ENCODE measurements at places on chromosomes 3 and 15.

- DNase-seq: no peak
Observed at GRCh38 chr15:67744331-67745072, 80.8 kb upstream of the SKOR1 start.

- DNase-seq: peak; percentile 48
Observed at GRCh38 chr15:84638103-84638502, 16.0 kb downstream of the WDR73 start.

DNA sequence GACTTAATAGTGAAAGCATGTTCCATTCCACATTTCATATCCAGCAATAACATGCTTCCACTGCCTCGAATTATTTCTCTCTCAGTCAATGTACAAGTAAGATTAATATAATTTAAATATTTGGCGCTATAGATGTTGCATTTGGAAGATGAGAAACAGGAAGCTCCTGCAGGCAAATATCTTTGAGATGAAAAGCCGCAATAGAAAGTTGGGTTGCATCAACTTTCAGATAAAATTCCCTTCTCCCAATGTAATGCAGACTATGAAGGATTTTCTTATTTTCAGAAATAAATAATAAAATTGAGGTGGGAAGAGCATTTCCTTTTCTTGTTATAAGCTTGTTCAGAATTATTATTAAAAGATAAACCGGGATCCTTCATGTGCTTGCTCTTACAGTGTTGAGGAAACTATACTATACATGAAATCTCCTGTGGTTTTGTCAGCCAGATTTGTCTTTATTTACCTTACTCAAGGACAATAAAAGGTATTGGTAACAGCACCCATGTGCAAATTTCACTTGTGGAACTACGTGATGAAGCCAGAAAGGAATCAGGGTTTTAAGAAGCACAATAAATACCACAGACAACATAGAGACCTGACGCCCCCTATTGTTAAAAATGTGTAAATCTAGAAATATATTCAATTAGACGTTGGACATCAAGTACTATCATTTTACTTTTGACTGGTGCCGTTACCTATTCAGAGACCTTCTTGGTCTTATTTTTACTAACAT is 307.0 kb downstream of the ARPP21 start:
- peak; percentile 30 for DNase-seq

GRCh38 chr15:65132878-65133547 is 595 bp downstream of the PDCD7 start:
- DNase-seq: peak; percentile 26

DNA sequence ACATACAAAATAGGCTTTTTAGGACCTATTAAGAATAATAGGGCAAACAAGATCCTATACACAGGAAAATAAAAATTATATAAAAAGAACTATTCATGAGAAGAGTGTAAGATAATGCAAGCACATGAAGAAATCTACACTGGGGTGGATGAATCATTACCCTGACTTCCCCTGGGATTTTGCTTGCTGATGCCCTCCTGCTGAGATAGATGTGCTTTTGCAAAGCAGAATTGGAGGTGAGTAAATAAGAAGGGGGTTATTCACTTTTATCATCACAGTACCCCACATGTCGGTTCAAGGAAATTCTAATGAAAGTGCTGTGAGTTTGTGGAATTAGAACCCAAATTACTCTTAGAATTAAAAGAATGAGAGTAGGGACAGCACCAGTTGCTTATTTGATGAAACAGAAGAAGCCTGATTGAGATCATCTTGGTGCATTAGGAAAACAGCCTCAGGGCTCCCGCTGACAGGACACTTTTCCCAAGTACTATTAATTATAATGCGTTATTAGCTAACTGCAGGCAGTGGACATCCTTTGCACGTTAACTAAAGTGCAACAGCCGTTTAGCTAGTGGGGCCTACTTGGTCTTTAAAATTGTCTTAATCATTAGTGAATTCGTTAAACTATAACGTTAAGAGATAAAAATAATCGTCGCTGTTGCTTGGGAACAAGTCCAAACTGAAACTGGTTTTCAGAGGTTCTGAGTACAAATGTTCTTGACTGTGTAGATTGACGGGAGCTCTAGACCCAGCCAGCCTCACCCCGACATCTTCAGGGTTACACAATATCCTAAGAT is 48.4 kb downstream of the SLC2A2 start:
- peak; percentile 61 for DNase-seq

- DNase-seq: no peak
Observed at GRCh38 chr15:67524235-67524634, 3.3 kb downstream of the C15orf61 start.

DNA sequence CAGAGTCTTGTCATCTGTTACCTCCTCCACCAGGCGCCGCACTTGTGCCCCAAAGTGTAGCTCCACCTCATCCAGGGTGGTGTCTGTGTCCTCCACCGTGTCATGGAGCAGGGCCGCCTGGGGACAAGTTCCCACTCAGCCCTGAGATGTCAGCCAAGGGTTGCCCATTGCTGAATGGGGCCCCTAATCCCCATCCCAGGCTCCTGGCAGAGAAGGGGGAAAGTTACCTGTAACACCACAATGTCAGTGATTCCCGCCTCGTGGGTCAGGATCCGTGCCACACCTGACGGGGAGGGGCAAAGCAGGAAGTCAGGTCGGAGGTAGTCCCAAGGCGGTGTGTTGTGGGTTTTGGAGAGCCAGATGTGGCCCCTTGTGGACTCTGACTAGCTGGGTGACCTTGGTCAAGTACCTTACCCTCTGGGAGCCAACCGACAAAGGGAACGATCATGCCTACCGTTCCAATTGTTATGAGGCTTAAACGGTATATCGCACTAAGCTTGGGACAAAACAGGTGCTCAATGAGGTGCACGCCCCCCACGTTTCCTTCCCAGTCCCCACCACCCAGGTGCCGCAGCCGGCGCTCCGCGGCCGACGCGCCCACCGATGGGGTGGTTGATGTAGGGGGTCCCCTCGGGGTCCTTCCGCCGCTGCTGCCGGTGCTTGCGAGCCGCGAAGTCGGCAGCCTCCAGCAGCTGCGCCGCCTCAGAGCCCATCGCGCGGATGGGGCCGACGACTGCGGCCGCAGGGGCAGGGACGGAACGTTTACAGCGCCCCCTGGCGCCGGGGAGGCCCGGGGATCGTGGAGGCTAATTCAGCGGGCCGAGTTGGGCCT is at the start of gene HDDC3:
Gene HDDC3 (minus strand): TSS at position 722 of the 832 bp plus-strand sequence. CDS start 9 bp downstream, at position 713.
- peak; percentile 82 for DNase-seq

DNA sequence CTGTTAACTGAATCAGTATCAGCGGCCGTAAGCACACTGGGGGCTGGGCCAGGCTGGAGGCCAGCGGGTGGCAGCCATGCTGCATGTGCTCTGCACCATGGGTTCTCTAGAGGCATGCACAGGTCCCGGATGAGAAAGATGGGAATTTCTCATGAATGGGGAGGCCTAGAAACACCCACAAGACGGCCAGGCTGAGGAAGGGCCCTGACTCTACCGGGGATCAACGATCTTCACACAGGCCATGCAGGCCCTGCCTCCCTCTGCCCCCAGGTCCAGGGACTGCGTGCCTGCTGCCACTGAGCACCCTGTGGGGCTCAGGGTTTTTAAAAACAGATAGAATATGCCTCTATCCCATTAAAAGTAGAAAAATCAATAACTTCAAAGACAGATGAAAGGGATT is 32.7 kb downstream of the SLC41A3 start:
- DNase-seq: no peak

DNA sequence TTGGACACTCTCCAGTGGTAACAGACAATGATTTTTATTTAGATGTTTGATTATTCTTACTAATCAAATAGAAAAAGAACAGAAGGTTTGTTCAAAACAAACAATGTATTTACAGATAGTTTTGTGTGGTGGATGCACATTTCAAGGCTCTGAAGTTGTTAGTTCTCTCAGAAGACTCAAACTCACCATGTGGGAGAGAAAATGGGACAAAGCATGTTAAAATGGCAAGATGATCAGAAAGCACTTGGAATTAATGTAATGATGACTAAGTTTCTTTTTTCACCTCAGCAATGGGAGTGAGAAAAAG is 450.5 kb upstream of the KCNMB2 start:
- DNase-seq: no peak

DNA sequence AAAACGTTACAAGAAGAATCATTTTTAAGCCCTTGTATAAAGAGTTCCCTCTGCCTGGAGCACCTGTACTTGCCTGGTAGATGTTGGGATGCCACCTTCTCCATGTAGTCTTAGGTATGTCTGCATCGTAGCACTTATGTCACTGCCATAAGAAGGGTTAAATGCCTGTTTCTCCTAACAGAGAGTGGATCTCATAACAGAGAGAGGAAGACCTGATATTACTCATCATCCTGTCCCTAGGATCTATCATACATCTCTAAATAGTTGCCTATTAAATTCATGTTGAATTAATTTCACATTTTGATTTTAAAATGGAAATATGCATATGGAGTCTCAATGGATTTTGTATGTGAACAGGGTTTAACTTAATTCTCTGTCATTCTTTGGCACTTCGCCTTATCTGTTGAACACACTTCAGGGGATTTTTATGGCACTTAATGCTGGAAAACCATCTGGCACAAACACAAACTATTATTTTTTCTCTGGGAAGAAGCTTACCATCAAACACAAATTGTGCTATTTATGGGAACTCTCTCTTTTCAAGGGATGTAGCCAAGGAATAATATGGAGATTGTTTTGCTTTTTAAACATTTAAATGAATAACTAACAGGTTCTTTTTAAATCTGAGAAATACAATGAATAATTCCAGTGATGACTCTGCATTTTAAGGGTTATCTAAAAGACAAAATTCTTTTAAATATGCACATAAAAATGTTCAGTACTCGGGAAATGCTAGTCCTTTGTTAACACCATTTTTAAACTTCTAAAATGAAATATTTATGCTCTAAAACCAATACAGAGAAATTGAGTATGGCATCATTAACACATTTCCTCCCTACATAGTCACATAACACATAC is 230.7 kb downstream of the ZNF385D start:
- DNase-seq: no peak

- DNase-seq: no peak
Observed at GRCh38 chr3:43071313-43071893, 34.5 kb downstream of the POMGNT2 start.

DNA sequence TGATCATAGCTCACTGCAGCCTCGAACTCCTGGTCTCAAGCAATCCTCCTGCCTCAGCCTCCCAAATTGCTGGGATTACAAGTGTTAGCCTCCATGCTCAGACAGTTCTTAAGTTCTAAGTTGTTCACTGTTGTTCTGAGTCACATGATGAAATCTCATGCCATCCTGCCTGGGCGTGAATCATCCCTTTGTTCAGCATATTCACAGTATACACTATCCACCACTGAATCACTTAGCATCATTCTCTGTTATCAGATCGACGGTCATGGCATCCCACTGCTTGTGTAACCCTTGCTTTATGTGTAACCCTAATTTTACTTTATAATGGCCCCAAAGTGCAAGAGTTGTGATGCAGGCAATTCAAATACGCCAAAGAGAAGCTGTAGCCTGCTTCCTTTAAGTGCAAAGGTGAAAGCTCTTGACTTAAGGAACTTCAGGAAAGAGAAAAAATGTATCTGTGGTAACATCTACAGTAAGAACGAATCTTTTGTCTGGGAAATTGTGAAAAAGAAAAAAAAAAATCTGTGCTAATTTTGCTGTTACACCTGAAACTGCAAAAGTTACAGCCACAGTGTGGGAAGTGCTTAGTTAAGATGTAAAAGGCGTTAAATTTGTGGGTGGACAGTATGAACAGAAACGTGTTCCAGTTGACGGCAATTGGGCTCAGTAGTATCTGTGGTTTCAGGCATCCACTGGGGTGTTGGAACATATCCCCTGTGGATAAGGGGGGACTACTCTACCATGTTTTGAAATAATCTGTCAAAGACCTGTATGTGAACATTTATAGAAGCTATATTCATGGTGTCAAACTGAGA is 80.6 kb downstream of the PCOLCE2 start:
- peak; percentile 95 for DNase-seq

GRCh38 chr3:21533002-21533401 is 218.0 kb downstream of the ZNF385D start:
- DNase-seq: no peak

DNA sequence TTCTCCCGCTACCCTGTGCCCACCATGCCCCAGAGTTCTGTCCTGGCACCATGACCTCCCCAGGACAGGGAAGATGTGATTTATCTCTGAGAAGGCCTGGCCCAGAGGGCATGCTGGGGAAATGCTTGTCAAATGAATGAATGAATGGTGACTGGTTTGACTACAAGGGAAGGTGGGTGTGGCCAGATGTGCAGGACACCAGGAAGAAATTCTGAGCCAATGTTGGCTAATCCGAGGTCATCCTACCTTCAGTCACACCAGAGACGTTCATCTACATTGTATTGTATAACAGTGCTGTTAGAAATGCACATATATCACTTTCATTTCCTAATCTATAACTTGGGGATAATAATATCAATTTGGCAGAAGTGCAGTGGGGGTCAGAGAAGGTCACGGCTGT is 138.4 kb downstream of the FAM43A start:
- no peak for DNase-seq

DNA sequence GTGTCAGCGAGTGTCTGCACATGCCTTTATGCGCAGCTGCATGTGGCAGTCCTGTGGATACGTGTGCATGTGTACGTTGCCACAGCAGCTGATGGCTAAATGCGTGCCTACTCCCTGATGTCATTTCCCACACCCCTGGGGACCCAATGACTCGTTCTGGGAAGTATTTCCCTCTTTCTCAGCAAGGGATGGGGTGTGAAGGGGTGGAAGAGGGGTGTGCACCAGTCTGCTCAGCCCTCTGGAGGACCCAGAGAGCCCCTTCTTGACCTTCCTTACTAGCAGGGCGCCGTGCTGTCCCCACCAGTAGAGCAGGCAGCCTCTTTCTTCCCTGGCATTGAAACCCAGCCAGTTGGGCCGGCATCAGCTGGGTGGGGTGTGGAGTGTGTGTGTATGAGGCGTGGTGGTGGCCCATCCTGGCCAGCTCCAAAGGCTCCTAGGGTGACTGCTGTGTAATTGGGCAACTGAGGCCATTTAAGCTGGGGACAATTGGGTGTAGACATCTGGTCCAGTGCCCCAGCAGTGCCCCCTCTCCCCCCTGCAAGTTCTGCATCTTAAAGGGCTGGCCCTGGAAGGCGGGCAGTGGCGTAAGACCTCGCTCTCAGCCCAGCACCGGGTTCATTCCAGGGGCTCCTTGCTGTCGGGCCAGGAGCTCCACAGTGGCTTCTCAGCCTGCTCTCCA is 19.2 kb downstream of the SNX33 start:
- peak; percentile 99 for DNase-seq

DNA sequence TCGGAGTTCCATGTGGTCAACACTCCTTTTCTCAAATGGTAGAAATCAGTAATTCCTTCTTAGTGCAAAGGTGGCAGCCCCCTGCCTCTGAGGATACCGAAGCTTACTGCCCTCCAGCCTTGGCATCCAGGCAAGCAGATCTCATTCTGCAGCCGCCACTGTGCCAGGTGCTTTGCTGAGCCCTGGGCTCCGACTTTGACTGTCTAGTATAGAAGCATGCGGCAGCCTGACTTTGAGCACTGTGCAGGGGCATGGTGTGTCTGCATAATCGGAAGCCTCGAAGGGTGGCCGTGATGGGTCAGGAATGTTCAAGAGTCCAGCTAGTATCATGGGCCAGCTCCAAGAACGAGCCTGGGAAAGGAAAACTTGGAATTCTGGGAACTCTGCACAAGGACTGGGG is 39.7 kb downstream of the ABTB1 start:
- DNase-seq: no peak

DNA sequence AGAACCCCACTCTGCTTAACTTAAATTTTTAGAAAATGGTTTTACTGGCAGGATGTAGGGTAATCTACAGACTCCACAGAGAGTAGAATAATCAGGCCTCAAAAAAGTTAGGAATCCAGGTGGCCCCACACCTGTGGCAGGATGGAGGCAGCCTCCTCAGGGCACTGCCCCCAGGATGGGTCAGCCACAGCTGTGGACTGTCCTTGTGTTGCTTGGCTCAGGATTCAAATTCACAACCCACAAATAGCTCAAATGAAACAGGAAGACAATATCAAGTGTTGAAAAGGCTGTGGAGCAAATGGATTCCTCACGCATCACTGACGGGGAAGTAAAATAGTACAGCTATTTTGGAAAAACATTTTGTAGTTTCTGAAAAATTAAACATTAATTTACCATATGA is 36.8 kb upstream of the KY start:
- DNase-seq: no peak

Measured in HT1080 (cell line).